Stimulated activated CD4-positive, alpha-beta T cell treated with anti-CD3 and anti-CD28 coated beads, TNF-alpha, amount 100 ng/mL, for 24 hours (primary cell): ENCODE measurements at places on chromosomes 12 and 14.
A peak's percentile ranks its signal among the peaks of the same experiment; 100 is the strongest.

DNA sequence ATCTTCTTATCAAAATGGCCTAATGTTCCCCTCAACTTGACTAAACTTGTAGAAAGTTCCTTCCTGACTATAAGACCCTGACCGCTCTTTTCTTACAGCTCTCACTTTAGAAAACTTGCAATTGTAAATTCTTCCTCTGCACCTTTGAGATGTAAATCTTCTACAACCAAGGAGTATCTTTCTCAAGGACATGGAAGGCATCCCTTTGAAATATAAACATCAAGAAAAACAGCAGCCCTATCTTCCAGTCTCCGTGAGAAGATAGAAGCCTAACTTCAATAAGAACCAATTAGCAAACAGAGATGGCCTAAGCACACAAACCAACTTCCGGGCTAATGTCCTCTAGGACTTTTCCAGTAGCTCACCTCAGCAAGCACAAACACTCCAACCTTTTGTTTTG is 210.3 kb downstream of the CPNE8 start:
- no peak for DNase-seq

DNA sequence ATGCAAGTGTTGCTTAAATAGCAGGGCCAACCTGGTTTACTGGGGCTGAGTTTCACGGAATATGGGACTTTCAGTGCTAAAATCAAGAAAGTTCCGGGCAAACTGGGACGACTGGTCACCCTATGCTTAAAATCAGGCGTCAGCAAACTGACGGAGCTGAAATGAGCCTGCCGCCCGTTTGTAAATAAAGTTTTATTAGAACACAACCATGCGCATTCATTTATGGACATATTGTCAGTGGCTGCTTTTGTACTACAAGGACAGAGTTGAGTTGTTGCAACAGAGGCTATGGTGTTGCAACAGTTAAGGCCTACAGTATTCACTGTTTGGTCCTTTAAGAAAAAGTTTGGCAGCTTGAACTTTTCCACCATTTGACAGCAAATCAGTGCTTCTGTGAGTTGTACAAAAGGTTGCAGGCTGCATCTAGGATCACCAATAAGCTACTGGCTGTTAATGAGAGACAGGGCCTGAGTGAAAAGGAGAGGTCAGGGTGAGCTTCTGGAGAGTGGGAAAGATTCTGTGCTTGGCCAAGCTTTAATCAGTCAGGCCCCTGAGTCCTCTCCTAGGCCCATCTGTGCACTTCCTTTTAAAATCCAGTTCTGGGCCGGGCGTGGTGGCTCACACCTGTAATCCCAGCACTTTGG is 13.3 kb downstream of the SELPLG start:
- DNase-seq: no peak

- no peak for DNase-seq
Observed at GRCh38 chr12:108277613-108278012, 61.5 kb downstream of the CMKLR1 start.

GRCh38 chr12:64385468-64385867 is 5.1 kb downstream of the C12orf56 start:
- DNase-seq: no peak

DNA sequence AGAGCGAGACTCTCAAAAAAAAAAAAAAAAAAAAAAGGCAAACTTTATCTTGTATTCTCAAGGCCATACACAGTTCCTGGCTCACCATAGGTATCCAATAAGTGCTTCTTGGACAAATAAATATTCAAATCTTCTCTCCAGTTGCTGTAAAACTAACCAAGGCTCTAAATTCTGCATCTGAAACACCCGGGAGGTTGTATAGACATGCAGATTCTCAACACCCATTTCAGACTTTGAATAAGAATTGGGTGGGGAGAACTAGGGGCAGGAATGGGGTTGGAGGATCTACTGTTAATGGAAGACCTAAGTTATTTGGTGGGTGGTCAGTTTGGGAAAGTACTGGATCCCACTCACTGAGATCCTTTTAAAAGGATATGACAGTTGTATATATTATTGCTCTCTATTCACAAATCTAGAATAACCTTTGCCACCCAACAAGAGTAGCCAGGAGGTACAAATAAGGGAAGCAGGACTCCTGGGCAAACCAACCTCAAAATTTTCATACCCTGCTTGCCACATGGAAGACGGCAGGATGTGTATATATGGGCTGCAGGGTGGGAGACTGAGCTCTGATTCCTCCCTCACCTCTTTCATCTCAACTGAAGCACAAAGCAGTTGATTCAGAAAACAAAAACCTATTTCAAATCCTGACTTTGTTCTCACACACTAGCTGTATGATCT is 879 bp downstream of the GDF3 start:
- no peak for DNase-seq

DNA sequence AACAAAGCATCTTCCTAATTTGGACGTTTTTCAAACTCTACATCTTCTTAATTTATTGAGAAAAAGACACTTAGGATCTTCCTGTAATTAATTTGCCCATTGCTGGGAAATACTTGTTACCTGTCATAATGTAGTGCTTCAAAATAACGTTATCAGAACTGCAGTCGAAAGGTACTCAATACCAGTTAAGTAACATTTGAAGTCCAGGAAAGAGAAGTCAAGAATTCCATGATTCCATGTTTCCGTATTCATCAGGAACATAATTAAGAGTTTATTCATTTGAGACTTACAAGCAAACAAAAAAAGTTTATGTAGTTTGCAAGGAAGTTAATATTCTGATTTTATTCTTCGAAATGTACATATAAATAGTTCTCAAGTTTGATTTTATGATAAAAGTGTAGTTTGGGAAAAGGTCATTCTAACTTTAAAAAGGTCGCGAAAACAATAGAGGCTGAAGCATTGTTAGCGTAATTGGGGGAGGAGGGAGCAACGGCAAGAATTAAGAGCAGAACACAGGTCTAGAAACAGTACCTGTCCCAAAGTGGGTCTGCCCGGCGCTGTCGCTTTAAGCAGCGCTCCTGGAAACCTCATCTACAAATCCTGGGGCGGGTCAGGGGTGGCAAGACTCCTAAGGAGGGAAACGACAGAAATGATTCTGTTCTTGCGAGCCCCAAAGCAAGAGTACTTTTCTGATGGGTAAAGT is 1.2 kb upstream of the KCNMB4 start:
- DNase-seq: no peak

- DNase-seq: no peak
Observed at GRCh38 chr12:113504917-113505316, 33.2 kb upstream of the LHX5 start.

DNA sequence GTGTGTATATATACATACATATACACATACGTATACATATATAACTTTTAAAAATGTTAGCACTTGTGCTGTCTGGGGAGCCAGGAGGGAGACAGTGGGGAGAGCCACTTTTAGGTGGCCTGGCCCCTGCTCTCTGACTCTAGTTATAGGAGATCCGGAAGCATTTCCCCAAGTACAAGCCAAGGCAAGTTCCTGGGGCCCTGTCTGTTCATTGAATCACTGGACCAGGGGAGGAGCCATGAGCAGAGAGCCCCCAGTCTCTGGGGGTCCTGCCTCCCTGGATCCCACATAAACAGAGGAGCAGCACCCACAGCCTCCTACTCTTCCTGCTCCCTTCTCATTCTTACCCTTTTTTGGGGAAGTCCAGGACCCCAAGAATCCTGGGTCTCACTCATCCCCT is 45.4 kb upstream of the TMED10 start:
- DNase-seq: no peak

GRCh38 chr12:2092890-2093289 is 40.1 kb downstream of the CACNA1C start:
- no peak for DNase-seq

DNA sequence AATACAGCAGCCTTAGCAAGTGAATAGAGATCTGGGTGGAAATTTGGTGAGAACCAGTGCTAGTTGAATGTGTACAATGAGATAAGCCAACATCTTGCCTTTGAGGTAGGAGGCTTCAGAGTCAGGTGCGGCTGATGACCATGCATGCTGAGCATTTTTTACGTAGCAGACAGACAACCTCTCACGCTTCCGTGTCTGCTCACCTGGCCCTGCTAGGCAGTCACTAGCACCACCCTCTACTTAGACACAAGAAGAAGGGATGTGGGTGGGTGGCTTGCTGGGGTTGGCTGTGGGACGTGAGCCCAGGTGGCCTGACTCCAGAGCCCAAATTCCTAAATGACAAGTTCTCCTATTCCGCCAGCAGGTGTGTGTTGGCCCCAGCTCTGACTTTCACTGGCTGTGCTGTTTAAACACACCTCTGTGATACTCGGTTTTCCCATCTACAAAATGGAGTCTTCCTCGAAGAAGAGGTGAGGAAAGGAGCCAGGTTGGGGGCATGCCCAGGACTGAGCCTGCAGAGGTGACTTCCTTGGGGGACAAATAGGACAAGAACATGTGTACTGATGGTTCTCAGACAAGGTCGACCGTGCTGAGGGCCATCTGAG is 57.8 kb upstream of the BCL11B start:
- DNase-seq: no peak

GRCh38 chr12:5453466-5453865 is 21.6 kb downstream of the NTF3 start:
- DNase-seq: no peak

DNA sequence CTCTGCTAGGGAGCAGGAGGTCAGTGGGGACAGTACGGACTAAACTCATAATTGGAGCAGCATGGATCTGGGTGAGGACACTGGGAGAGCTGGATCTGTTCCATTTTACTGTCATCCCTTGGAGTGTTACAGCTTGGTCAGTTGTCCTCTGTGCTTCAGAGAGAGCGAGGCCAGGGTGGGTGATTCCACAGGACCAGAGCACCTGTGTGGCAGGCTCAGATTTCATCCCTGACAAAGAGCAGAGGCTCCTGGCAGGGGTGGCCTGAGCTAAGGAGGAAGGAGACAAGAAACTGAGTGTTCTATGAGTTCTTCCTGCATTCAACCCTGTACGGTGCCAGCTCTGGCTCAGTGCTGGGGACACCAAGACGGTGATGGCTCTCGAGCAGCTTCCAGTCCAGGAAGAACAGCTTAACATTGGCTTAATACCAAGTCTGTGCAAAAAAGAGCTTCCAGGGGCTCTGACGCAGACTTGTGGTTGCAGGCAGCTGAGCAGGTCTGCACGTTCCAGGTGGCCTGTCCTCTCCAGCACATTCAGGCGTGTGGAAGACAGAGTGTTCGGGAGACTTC is 8.4 kb upstream of the PGF start:
- DNase-seq: no peak

GRCh38 chr12:26971963-26972362 is 33.7 kb downstream of the FGFR1OP2 start:
- peak; percentile 58 for DNase-seq

DNA sequence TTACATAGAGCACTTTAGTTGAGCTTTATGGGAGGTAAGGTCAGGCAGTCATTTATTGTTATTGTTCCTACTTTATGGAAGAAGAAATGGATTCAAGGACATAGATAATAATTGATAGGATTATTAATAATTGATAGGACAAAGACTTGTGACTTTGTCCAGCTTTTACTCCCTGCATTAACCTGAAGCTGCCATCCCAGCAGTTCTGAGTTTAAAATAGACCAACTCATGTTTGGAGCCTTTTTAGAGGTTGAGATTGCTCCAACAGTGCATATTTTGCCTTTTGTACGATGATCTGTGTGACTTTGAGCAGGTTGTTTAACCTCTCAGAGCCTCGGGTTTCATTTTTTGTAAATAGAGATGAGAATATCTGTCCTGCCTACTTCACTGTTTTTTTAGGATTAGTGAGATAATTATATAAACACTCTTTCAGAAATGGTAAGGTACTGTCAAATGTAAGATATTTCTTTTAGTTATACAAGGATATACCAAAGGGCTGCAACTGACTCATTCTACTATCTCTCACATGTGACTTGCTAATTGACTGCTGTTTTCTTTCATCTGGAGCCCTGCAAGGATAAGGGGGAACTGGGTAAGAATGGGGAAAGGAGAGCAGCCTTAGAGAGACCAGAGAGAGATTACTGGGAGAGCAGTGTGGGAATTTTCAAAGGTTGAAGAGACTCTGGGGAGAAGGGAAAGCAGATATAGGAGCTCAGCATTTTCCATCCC is 15.3 kb downstream of the WDR20 start:
- no peak for DNase-seq

DNA sequence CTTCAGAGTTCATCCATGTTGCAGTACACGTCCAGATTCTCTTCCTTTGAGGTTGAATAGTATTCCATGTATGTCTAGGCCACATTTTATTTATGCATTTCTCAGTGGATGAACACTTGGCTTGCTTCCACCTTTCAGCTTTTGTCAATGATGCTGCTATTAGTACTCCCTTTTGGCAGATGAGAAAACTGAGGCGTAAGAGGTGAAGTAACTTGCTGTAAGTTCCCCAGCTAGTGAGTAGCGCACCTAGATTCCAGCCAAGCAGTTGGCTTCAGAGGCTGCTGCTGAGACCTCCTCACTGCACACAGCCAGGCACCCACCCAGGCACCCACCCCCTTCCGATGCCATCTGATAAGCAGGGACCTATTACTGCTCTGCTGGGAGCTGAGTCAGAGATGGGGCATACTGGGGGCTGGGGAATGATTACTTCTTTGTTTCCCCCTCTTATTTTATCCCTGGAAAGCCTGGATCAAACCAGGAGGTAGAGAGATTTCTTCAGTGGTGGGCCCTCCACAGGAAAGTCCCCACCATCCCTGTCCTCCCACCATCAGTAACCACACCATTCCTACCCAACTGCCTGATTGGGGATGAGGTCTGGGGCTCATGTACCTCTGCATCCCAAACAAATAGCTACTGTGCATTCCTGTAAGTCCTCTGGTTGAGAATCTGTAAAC is 234.6 kb downstream of the PCNX1 start:
- no peak for DNase-seq

DNA sequence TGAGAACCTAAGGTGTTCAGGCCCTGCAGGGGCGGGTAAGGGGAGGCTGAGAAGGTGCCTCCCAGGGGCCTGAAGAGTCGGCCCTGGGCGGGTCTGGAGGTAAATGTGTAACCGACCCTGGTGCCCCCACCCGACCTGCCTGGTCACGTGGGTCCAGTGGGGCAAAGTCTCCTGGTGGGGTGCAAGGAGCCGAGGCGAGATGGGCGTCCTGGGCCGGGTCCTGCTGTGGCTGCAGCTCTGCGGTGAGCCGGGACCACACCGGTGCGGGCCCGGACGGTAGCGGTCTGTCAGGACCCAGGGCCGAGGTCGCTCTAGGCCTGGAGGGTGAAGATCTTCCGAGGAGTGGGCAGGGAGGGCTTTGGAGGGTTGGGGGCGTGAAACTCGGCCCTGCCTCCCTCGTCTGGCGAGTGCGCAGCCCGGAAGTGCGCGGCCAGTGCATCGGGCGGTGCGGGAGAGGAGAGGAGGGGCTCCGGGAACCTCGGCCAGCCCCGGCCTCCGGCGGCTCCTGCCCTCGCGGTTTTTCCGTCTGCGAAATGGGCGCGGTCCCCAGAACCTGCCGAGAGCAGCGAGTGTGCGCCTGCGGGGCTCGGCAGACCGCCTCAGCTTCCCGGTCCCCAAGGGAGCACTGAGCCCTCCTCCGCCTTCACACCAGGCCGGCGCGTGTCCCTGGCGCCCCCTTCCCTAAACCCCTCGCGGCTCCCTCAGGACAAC is at the start of gene AMN:
TSS of gene AMN (plus strand) at position 174 of the 711 bp plus-strand sequence. CDS start at position 200, 26 bp downstream.
- no peak for DNase-seq
